Midbrain (tissue), 1 donor: ENCODE measurements at places on chromosomes 7 and 10.
A peak's percentile ranks its signal among the peaks of the same experiment; 100 is the strongest.

DNA sequence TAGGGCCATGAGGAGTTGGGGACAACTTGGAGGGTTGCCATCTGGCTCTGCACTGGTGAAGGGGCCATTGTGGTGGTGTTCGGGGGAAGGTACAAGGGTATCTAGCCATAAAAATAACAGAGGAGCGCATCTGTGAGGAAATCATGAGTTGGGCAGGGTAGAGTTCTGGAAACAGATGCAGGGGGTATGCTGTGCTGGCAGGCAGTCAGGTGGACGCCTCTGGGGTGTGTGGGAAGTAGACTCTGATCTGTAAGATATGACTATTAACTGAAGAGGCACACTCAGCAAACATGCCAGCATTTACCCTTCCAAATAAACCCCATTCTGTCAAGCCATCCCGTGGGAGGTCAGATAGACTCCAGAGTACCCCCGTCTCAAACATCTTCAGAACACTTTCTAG lies 79.8 kb downstream of the CLEC2L start:
- DNase-seq = no peak

GRCh38 chr7:68691261-68692216 lies 906.7 kb upstream of the AUTS2 start:
- no peak for DNase-seq

DNA sequence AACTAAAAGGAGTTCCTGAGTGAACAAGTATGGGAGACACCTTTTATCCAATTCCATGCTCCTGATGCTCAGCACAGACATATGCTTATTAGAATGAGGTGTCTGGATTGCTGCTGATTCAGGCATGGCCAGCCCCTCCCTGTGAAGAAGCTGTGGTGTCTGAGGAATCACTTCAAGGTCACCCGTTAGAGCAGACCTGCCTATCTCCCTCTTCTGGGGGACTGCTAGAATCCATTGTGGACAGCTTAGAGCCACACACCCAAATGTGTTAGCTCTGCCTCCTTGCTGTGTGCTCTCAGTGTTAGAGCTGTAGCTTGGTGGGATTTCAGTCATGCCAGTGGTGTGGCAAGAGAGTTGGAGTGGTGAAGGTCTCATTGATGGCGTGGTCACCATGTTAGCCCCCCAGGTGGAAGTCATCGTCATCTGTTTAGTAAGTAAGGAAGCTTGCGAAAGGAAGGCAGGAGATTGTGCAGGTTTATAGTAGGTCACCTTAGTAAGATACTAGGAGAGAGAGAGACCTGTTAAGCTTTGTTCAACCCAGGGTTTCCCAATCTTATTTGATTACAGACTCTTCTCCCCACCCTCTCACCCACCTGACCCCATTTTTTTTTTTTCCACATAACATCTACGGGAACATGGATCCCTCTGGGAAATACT lies 12.8 kb downstream of the PRXL2A start:
- no peak for DNase-seq

GRCh38 chr7:109009636-109010035 lies 440.0 kb downstream of the DNAJB9 start:
- no peak for DNase-seq

DNA sequence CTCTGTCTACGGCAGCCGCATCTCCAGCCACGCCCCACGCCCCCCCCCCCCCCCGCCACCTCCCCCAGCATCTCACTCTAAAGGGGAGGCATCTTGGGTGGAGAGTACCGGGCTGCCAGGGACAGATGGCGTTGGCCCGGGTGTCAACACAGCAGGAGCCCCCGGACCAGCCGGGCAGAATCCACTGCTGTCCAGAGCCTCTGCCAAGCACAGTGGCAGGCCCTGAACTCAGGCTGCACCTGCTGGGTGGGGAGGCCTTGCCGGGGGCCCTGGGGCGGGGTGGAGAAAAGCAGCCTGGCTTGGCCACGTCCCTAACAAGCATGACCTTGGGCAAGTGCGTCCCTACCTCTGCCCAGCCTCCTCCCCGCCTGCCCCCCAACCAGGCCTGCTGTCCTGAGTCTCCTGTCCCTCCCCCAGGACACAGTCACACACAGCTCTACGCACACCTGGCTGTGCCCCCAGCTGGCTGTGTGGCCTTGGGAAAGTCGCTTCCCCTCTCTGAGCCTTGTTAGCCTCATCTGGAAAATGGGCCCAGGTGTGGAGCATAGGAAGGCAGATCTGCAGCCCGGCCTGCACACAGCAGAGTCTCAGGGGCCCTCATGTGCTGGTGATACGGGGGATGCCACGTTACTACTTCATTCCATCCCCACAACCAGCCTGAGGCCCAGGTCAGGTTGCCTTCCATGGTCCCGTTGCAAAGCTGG lies 45.2 kb downstream of the MICALL2 start:
- no peak for DNase-seq

- no peak for DNase-seq
Observed at GRCh38 chr10:61175316-61175715, 231.3 kb upstream of the RHOBTB1 start.

- DNase-seq = peak; percentile 40
Observed at GRCh38 chr10:119207713-119208552, 562 bp downstream of the GRK5 start.

- DNase-seq = no peak
Observed at GRCh38 chr7:70353946-70354335, 755.7 kb downstream of the AUTS2 start.

GRCh38 chr7:105206985-105207384 lies 181.7 kb downstream of the SRPK2 start:
- DNase-seq = no peak

- no peak for DNase-seq
Observed at GRCh38 chr7:80393786-80394185, 118.1 kb downstream of the GNAT3 start.

GRCh38 chr10:48492201-48492600 lies 112.7 kb downstream of the ARHGAP22 start:
- no peak for DNase-seq

- no peak for DNase-seq
Observed at GRCh38 chr10:68562661-68563570, 2.8 kb downstream of the TET1 start.

- no peak for DNase-seq
Observed at GRCh38 chr7:44184206-44184872, 4.9 kb downstream of the GCK start.

- no peak for DNase-seq
Observed at GRCh38 chr7:17015598-17016031, 133.8 kb upstream of the AGR3 start.

DNA sequence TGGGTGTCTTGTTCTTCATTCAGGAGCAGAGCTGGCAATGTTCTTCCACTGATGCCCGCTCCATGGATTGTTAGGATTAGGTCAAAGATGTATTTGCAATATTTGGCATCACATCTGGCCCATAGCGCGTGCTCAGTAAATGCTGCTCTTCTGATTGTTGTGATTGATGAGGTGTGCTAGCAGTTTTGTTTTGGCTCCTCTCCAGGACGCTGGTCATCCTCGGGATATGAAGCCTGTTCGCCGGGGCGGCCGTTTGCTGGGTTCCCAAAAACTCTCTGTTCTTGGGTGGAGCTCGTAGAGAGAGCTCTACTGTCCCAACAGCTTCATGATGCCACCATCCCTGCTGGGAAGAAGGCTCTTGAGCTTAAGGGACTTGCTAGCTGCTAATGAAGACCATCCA lies 96.9 kb downstream of the XRCC2 start:
- DNase-seq = no peak

DNA sequence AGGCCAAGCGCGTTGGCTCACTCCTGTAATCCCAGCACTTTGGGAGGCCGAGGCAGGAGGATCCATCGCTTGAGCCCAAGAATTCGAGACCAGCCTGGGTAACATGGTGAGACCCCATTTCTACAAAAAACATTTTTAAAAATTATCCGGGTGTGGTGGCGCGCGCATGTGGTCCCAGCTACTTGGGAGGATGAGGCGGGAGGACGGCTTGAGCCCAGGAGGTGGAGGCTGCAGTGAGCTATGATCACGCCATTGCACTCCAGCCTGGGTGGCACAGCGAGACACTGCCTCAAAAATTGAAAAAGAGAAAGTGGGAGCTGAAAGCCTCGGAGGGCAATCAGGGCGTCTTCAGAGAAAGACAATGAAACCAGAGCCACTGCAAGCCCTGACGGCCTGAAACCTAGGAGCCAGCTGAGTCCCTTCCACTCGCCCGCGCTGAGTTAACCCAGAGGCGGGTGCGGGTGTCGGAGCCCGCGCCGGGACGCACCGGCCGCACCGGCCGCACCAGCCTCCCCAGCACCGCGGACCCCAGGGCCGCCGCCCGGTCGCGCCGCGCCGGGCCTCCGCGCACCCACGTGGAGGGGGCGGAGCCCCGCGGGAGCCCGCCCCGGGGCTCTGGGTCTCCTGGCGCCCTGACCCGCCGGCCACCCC lies 22.4 kb downstream of the ZFAND2A start:
- no peak for DNase-seq

GRCh38 chr10:73998623-73998928 lies 660 bp downstream of the VCL start:
- DNase-seq = no peak

- DNase-seq = no peak
Observed at GRCh38 chr7:416761-417624, 102.7 kb downstream of the PDGFA start.

DNA sequence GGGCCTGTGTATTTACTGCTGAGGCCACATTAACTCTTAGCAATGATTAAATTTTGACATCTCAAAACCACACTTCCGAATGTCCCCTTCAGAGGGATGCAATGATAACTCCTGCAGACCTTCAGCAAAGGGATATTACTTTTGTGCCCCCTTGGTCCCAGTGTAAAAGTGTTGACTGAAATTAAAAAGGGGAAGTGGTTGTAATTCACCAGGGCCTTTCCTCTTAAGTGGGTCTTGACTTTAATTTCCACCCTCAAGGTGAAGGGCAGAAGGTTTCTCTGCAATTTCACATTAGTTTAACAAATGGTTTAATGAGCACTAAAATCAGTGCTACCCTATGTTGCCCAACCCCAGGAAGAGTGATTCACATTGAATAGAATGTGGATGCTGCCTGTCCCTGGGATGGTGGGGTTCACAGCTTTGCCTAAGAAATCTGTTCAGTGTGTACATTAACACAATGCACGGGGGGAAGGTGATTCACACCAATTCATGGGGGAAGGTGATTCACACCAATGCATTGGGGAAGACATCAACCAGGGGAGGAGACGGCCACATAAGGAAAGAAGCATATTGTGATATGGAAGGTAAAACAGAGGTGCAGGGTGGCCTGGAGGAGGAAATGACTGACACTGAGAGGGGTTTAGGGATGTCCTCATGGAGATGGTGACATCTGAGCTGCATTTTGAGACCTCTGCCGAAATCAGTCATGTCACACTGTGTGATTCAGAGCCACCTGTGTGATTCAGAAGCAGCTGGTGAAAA lies 19.4 kb upstream of the TNS3 start:
- no peak for DNase-seq

GRCh38 chr10:131266936-131267813 lies 44.3 kb downstream of the TCERG1L start:
- no peak for DNase-seq

DNA sequence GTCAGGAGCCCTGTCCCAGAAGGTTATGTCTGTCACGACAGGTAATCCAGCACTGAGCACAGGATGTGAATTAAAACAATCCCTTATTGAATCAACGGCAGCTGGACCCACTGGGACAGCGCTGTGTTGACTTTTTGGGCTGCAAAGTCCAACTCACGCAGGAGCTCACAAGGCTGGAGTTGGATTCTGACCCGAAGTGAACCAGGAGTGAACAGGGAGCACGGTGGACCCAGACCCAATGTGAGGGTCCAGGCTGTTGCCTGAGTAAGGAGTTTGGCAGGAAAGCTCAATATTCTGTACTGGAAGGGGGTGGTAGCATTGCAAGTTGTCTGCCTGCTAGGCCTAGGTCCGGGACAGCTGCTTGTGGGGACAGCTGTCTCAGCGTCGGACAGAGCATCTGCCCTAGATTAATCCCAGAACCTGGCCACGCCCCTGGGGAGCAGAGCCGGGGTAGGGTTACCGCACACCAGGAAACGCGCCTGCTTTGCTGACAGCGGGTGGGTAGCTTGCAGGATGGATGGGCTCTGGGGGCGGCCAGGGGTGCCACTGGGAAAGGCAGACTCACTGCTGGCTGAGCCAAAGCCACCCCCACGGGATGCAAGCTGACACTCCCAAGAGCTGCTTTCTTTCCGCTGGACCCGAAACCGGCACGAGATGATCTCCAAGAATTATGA lies 24.0 kb downstream of the COL26A1 start:
- no peak for DNase-seq

- DNase-seq = no peak
Observed at GRCh38 chr7:92727755-92728154, 108.6 kb downstream of the CDK6 start.

- no peak for DNase-seq
Observed at GRCh38 chr7:155808549-155809331, 3.5 kb downstream of the SHH start.

DNA sequence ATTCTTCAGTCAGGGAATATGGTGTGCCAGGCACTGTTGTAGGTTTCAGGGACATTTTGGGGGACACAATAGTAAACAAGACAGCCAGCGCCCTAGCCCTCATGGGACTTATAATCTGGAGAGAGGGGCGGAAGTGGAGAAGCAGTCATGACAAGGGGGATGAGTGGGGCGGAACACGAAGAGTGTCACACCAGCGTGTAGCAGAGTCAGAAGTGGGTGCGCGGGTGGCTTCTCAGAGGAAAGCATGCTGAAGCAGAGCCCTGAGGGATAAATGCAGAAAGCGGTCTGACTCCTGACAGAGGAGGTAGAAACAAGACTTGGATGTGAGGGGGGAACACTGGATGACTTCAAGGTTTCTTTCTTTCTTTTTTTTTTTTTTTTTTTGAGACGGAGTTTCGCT lies 160.3 kb upstream of the LYZL2 start:
- DNase-seq = no peak

DNA sequence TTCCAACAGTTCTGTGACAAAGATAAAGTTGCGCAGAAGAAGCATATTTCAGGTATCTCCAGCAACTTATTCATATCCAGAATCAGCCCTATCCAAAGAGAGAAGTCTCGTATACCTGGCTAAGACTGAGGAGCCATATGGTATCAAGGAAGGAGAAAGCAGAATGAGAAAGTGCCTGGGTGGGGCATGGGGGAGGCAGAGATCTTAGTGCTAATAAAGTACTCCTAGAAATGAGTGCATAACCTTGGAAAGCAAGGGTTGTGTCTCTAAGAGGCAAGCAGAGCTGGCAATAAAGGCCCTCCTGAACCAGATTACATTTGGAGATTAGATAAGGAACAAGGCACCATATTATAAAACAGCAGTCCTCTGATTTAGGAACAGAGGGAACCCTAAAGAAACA lies 12.7 kb downstream of the TASOR2 start:
- DNase-seq = no peak

GRCh38 chr7:98702021-98702420 lies 84.9 kb downstream of the NPTX2 start:
- no peak for DNase-seq

- no peak for DNase-seq
Observed at GRCh38 chr7:132430861-132431822, 145.1 kb downstream of the PLXNA4 start.

DNA sequence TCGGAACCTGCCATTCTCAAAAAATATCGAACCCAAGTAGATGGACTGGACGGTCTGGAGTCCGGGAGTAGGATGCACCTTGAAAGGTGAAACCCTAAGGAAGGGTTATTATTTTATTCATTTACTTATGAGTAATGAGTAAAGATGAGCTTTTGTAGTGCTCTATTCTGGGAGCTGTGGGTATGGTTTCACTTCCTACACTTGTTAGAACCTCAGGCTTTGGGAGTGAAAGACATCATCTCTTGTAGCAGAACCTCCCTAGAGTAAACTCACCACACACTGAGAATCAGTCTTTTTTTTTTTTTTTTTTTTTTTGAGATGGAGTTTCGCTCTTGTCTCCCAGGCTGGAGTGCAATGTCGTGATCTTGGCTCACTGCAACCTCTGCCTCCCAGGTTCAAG lies 389.4 kb upstream of the AUTS2 start:
- no peak for DNase-seq

- no peak for DNase-seq
Observed at GRCh38 chr7:67821116-67821515, 824.5 kb downstream of the TYW1 start.
